ENCODE measurements at places on chromosomes 7 and 10. TPM values are rescaled to one million over a fixed set of nuclear protein-coding genes. Genes with fewer than 3 reads are reported as not detected.

KIAA1549 gene
- total RNA-seq = 9.7 TPM

SH2D4B gene
- total RNA-seq = 0.12 TPM

STAMBPL1 gene
- total RNA-seq = 6.8 TPM

TBATA gene
- total RNA-seq = not detected

PNLIPRP3 gene
- not detected for total RNA-seq

PON1 gene
- 0.12 TPM for total RNA-seq

ASB10 gene
- 3.4 TPM for total RNA-seq

MSS51 gene
- total RNA-seq = 4.1 TPM

PRPS1L1 gene
- not detected for total RNA-seq

ZP3 gene
- 1.5 TPM for total RNA-seq

AS3MT gene
- total RNA-seq = 8.0 TPM

ATP6V0A4 gene
- total RNA-seq = 57.6 TPM

VAX1 gene
- not detected for total RNA-seq

MRPS33 gene
- total RNA-seq = 26.4 TPM

LRGUK gene
- 4.7 TPM for total RNA-seq

OGDHL gene
- 57.6 TPM for total RNA-seq

CTAGE15 gene
- 1.8 TPM for total RNA-seq

SAP25 gene
- 2.7 TPM for total RNA-seq

NOS3 gene
- 22.5 TPM for total RNA-seq

TAX1BP1 gene
- 87.3 TPM for total RNA-seq

PIP gene
- total RNA-seq = not detected

ZNF727 gene
- total RNA-seq = 0.35 TPM

EGFR gene
- 38.5 TPM for total RNA-seq

CDC14C gene
- total RNA-seq = not detected

BRAT1 gene
- total RNA-seq = 48.0 TPM

OPN4 gene
- not detected for total RNA-seq

CCDC186 gene
- total RNA-seq = 20.3 TPM

COL26A1 gene
- total RNA-seq = 21.9 TPM

PNLIPRP1 gene
- not detected for total RNA-seq

HOXA6 gene
- 72.5 TPM for total RNA-seq

CYP2W1 gene
- 3.0 TPM for total RNA-seq

KAZALD1 gene
- total RNA-seq = 12.7 TPM

MYH16 gene
- 0.06 TPM for total RNA-seq

REPIN1 gene
- 76.7 TPM for total RNA-seq

SKIDA1 gene
- 7.5 TPM for total RNA-seq

MKI67 gene
- 17.6 TPM for total RNA-seq

SVIL gene
- total RNA-seq = 132 TPM

NKX6-2 gene
- total RNA-seq = 0.06 TPM

HOXA3 gene
- total RNA-seq = 77.4 TPM

CHAT gene
- not detected for total RNA-seq

RBM20 gene
- 5.4 TPM for total RNA-seq

DIP2C gene
- total RNA-seq = 34.3 TPM

WDFY4 gene
- total RNA-seq = 6.4 TPM

ACTL6B gene
- total RNA-seq = not detected

IGF2BP3 gene
- 43.4 TPM for total RNA-seq

ZMIZ1 gene
- total RNA-seq = 51.0 TPM

IQCE gene
- total RNA-seq = 13.5 TPM

TEX47 gene
- total RNA-seq = not detected

SEMA3C gene
- total RNA-seq = 139 TPM

ZNF22 gene
- 41.2 TPM for total RNA-seq

Data from metanephros (tissue), 2 donors.